ENCODE measurements at places on chromosomes 13 and 19.

- peak; percentile 48 for DNase-seq
Observed at GRCh38 chr19:46159418-46160232, 11.6 kb downstream of the IGFL2 start.

- no peak for DNase-seq
Observed at GRCh38 chr13:96100457-96101220, 10.7 kb downstream of the HS6ST3 start.

DNA sequence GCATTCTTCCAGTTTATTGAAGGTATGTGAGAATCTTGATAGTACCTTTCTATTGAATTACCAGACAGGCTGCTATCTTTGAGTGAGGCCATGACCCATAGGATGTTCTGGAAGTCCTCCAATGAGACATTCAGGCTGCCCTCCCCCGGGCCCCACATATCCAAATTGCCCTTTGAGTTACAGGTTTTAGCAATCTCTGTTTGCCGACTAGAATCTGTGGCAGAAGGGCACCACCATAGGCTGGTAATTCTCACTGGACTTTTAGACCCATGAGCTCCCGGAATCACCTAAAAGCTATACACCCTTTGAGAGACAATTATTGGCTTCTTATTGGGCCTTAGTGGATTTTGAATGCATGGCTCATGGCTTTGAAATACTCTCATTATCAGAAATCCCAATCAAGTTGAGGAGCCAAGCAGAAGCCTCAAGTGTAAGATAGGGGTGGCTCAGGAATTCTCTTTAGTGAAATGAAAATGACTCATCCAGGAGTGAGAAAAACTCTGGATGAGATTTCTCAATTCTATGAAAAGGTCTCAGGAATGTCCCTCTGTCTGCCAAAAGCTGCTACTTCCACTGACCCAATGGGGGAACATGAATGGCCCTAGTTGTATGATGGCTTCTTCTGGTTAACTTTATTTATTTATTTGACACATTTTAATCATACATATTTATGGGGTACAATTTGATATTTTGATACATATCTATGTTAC is 172.1 kb upstream of the CSNK1A1L start:
- DNase-seq: peak; percentile 64

GRCh38 chr13:27997904-27998522 is 9.5 kb upstream of the URAD start:
- DNase-seq: peak; percentile 32

- no peak for DNase-seq
Observed at GRCh38 chr13:100394005-100394695, 194.4 kb downstream of the GGACT start.

DNA sequence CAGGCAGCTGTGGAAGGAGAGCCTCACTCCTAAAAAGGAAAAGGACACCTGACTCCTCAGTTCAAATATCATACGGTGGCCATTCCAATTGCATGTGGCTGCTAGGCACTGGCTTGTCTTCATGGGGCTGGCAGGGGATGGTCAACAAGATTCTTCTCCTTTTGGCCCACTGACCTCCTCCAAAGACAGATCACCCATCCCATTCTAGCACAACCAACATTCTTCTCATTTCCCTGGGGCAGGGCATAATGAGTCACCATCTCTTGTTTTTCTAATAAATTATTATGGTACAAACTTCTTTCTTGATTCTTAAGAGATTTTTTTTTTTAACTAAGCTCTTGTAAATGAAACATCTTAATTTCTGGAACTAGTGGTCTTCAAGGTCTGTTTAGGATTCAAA is 136.7 kb upstream of the NBEA start:
- peak; percentile 4 for DNase-seq

DNA sequence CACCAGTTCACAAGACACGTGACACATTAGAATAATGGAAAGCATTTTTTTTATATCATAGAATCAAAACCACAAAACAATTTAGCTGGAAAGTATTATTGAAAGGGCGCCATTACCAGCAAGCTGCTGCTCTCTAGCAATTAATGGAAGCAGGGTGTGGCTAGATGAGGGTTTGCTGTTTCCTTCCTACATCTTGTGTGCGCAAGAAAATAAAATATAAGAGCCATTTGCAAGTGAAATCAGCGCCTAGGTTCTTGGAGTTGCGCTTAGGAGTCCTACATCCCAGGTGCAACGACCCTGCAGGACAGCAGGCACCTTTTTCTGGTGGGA is 140.9 kb downstream of the ZNF536 start:
- DNase-seq: no peak

DNA sequence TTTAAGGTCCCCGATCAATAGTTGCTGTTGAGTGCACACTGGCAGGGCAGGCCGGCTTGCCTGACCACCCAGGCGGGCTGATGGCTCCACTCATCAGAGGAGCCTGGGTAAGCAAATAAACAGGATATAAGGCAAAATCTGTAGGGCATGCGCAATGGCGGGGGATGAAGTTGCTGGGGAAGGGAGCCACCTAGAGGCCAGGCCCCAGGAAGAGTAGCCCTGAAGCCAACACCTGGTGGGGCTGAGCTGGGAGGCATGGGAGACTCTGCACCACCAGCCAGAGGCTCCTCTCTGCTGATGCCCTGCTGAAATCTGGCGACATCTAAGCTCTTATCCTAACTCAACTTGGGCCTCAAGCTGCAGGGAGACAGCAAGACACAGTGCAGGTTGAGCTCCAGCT is 324.3 kb downstream of the ZNF536 start:
- DNase-seq: no peak

- DNase-seq: peak; percentile 57
Observed at GRCh38 chr13:19713186-19713965, 69.4 kb downstream of the PSPC1 start.

DNA sequence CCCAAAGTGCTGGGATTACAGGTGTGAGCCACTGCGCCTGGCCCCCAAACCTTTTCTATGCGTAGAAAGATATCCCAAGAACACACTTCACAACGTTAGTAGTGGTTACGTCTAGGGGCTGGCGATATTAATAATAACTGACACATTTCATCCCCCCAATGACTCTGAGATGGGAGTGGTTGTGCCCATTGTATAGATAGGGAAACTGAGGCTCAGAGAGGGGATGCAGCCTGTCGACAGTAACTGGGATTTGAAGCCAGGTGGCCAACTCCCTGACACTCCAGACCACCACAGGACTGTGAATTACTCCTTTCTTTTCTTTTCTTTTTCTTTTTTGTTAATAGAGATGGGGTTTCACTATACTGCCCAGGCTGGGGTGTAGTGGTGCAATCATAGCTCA is 25.3 kb upstream of the PTPRS start:
- DNase-seq: no peak

DNA sequence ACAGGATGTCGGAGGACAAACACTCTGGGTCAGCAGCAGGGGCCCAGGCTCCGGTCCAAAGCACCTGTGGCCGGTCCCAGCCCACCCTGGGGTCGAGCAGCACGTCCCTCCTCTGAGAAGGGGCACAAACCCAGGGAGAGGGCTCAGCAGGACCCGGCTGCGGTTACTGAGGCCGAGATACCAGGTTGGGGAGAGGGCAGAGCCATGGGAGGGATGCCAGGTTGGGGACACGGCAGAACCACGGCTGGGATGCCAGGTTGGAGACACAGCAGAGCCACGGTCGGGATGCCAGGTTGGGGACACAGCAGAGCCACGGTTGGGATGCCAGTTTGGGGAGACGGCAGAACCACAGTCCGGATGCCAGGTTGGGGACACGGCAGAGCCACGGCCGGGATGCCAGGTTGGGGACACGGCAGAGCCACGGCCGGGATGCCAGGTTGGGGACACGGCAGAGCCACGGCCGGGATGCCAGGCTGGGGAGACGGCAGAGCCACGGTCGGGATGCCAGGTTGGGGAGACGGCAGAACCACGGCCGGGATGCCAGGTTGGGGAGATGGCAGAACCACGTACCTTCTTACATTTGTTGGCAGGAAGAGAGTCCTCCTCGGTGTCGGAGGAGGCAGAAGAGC is 18.5 kb downstream of the MIER2 start:
- no peak for DNase-seq

GRCh38 chr13:49368688-49369087 is 75.2 kb downstream of the CAB39L start:
- no peak for DNase-seq

- no peak for DNase-seq
Observed at GRCh38 chr13:78650717-78651083, 8.3 kb downstream of the OBI1 start.

GRCh38 chr13:111278258-111278657 is 42.2 kb upstream of the TEX29 start:
- DNase-seq: no peak

GRCh38 chr19:39645800-39646411 is 9.8 kb upstream of the LGALS16 start:
- peak; percentile 6 for DNase-seq

DNA sequence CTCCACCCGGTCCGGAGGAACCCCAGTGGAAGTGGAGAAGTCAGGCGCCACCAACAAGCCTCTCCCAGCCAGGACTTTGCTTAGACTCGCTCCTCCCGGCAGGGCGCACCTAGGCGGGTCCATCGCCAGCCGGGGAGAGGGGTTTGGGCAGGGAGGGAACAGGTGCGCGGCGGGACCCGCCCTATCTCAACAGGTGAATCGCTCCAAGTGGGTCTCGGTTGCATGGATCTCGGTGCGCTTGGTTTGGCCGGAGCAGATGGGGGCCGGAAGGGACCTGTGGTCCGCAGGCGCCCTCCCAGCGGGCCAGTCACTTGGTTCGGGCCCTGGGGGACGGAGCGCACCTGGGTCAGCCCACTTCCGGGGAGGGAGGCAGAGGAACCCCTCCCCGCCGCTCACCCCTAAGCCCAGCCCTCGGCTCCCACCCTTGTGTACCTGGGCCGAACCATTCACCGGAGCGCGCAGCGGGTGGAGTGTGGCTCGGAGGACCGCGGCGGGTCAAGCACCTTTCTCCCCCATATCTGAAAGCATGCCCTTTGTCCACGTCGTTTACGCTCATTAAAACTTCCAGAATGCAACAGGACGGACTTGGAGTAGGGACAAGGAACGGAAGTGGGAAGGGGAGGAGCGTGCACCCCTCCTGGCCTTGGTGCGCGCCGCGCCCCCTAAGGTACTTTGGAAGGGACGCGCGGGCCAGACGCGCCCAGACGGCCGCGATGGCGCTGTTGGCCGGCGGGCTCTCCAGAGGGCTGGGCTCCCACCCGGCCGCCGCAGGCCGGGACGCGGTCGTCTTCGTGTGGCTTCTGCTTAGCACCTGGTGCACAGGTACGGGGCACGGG is at the start of gene LSR:
Gene LSR (plus strand): TSS at position 693 of the 836 bp plus-strand sequence. CDS start 21 bp downstream, at position 714.
- peak; percentile 77 for DNase-seq

DNA sequence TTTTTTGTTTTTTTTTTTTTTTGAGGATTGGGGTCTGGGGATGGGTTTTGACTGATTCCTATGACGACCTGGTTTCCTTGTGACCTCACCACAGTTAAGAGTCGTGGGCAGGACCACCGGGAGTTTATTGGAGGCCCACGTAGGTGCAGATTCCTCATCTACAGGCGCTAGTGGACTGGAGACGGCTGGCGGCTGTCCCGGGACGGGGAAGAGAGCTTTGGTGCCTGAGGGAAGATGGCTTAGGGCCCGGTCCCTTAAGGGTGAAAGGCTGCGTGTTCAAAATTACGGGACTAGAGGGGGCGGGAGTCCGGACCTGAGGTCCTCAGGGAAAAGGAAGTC is 682 bp upstream of the TEAD2 start:
- no peak for DNase-seq

GRCh38 chr19:3270902-3271301 is 46.4 kb downstream of the CELF5 start:
- peak; percentile 15 for DNase-seq

DNA sequence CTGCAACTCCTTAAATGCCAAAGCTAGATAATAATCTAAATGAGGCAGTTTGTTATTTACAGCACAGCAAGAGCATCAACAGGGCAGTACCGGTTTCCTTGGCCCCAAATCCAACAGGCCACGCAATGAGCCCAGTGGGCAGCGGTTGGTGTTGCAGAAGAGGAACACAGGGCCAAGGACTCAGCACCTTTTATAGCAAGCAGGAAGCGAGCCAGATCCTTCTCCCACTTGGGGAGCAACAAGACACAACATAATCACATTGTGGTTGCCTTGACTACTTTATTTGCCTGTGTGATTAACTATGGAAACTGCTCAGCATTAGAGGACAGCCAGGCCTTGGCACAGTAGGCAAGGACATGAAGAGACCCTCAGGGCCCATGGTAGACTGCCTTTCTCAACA is 67.1 kb upstream of the HTR2A start:
- no peak for DNase-seq

All from bronchial epithelial cell (primary cell).